Body of pancreas (tissue), 4 donors: ENCODE measurements at places on chromosomes 5 and 9. TPM values are rescaled to one million over a fixed set of nuclear protein-coding genes. Genes with fewer than 3 reads are reported as not detected.

Gene MEGF10
- total RNA-seq: not detected

- DNase-seq: no peak
- H3K4me1 ChIP-seq: no peaks in the 10 kb centered on the region
- no peak overlapping the region for H3K4me3 ChIP-seq
- no peaks in the 10 kb centered on the region for H3K27me3 ChIP-seq
- no peaks in the 10 kb centered on the region for H3K36me3 ChIP-seq
Observed at GRCh38 chr9:133221177-133221809, 12.2 kb upstream of the OBP2B start.

Gene TMEM215
- total RNA-seq: not detected

GRCh38 chr5:55485073-55485472 is 49.7 kb downstream of the PLPP1 start:
- no peaks in the 10 kb centered on the region for H3K36me3 ChIP-seq
- no peak overlapping the region for H3K27ac ChIP-seq
- no peak for DNase-seq

DNA sequence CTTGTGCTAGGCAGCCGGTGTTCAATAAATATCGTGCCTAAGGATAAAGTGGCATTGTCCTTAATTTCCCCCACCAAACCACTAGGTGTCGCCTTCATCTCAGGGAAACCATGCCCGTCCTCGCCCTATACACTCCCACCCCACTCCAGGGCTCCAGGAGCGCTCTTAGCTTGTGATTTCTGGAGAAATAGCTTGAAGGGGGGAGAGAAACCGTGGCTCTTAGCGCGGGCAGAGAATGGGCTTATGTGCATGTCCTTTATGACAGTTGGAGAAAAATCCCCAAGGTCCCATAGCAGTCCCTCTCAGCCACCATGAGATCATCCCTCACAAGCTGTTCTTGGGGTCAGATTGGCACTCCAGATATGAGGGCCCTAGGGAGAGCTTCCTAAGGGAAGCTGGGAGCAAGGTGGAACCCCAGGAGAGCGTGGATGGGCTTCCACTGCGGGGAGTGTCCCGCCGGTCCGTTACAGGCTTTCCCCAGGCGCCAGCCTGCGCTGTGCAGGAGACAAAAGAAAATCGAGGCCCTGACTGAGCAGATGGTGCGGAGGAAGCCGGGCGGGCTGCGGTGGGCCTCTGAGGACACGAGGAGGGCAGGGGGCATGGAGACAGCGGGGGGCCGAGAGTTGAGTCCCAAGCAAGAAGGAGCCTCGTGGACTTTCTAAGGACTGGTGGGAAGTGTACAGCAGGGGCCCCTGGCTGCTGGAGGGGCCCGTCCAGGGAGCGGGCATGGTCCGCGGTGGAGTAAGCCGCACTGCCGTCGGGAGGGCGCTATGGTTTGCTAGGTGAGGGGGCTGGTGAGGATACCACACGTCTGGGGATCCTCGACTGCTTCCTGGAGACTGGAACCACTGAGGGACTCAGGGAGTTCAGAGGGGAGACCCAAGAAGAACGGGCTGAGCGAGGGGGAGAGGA is 750 bp upstream of the NPR2 start:
- peak; percentile 66 for DNase-seq
- H3K4me3 ChIP-seq: no peak overlapping the region

Gene IFNA2
- total RNA-seq: not detected

DNA sequence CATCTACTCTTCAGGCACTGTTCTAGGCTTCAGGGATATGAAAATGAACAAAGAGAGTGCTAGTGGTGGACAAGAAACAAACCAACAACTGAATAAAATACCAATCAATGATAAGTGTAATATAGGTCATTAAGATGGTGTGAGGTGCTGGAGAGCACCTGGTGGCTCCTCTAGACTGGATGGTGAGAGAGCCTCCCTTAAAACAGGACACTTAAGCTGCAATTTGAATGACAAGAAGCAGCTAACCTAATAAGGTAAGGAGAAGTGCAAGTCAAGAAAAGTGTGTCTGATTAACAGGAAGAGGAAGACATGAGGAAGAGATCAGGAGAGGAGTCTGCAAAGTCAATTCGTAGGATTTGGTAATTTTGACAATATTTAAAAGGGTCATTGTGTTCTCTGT is 23.1 kb downstream of the JAKMIP2 start:
- no peaks in the 10 kb centered on the region for H3K36me3 ChIP-seq
- no peak overlapping the region for H3K27ac ChIP-seq
- H3K4me1 ChIP-seq: no peaks in the 10 kb centered on the region
- H3K27me3 ChIP-seq: no peaks in the 10 kb centered on the region
- no peak overlapping the region for H3K4me3 ChIP-seq

- no peaks in the 10 kb centered on the region for H3K27me3 ChIP-seq
- no peak overlapping the region for H3K27ac ChIP-seq
- H3K4me3 ChIP-seq: no peak overlapping the region
- H3K36me3 ChIP-seq: no peaks in the 10 kb centered on the region
Observed at GRCh38 chr5:20166456-20166855, 178.5 kb upstream of the CDH18 start.

DNA sequence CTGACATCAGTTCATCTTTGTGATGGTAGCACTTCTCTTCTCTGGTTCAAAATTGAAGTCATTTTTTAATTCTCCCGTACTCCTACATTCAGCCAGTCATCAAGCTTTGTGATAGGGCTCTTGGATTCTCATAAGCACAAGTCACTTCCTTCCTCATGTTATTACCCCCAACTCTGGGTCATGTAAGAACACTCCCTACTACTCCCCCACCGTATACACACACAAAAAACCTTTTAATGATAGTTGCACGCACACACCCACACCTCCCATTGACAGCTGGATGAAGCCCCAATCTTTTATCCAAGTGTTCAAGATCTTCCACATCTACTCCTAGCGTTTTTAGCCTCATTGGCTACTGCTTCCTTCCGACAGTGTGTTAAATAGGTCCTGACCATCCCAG is 16.8 kb downstream of the KDM3B start:
- peaks cover 5% of the 10 kb centered on the region for H3K36me3 ChIP-seq
- H3K27ac ChIP-seq: no peak overlapping the region
- H3K4me1 ChIP-seq: peaks cover 18% of the 10 kb centered on the region
- H3K27me3 ChIP-seq: no peaks in the 10 kb centered on the region
- DNase-seq: no peak

- no peak overlapping the region for H3K4me3 ChIP-seq
- peaks cover 33% of the 10 kb centered on the region for H3K4me1 ChIP-seq
- H3K36me3 ChIP-seq: no peaks in the 10 kb centered on the region
- no peak overlapping the region for H3K27ac ChIP-seq
- H3K27me3 ChIP-seq: no peaks in the 10 kb centered on the region
Observed at GRCh38 chr9:106733828-106734380, 129.1 kb upstream of the ZNF462 start.

Gene IFNA21
- not detected for total RNA-seq

GRCh38 chr5:94544875-94545547 is 73.4 kb downstream of the KIAA0825 start:
- no peak overlapping the region for H3K4me3 ChIP-seq
- no peak overlapping the region for H3K27ac ChIP-seq
- no peaks in the 10 kb centered on the region for H3K27me3 ChIP-seq
- no peaks in the 10 kb centered on the region for H3K4me1 ChIP-seq
- H3K36me3 ChIP-seq: no peaks in the 10 kb centered on the region

Gene CBY3
- not detected for total RNA-seq

DNA sequence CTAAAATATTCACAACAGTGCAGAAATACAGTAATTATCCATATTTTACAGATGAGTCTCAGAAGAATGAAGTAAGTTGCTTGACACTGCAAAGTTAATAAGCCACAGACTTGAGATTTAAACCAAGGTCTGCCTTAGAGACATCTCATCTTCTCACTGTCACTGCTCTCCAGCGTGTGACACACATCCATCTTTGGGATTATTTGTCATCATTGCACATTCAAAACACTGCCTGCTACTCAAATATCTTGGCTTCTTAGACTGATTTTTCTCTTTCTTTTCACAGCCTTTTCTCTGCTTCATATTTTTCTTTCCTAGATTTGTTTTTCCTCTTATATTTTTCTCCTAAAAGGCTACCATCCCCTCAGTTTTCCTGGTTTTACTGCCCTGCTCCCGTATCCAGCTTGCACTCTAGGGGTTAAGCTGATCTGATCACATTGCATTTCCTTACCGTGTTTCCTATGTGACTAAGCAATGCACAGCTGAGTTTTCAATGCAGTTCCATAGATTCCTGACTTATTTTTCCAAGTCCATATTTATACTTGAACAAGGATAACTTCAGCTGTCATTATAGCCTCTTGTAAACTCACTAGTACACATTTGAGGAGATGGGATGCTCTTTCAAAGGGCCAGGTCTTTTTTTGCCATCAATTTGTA is 353.0 kb downstream of the PLK2 start:
- H3K36me3 ChIP-seq: no peaks in the 10 kb centered on the region
- H3K4me1 ChIP-seq: peaks cover 4% of the 10 kb centered on the region
- no peak for DNase-seq
- H3K27ac ChIP-seq: no peak overlapping the region

- H3K4me3 ChIP-seq: no peak overlapping the region
- peak; percentile 24 for DNase-seq
- H3K36me3 ChIP-seq: no peaks in the 10 kb centered on the region
Observed at GRCh38 chr5:27472000-27472763, 433.8 kb upstream of the CDH9 start.

Gene RAB24
- 79.1 TPM for total RNA-seq

GRCh38 chr5:73122875-73123810 is 2.8 kb downstream of the TMEM171 start:
- peaks cover 20% of the 10 kb centered on the region for H3K4me1 ChIP-seq
- no peak overlapping the region for H3K27ac ChIP-seq
- no peaks in the 10 kb centered on the region for H3K27me3 ChIP-seq
- H3K36me3 ChIP-seq: no peaks in the 10 kb centered on the region

Gene SYNPO
- 18.4 TPM for total RNA-seq

DNA sequence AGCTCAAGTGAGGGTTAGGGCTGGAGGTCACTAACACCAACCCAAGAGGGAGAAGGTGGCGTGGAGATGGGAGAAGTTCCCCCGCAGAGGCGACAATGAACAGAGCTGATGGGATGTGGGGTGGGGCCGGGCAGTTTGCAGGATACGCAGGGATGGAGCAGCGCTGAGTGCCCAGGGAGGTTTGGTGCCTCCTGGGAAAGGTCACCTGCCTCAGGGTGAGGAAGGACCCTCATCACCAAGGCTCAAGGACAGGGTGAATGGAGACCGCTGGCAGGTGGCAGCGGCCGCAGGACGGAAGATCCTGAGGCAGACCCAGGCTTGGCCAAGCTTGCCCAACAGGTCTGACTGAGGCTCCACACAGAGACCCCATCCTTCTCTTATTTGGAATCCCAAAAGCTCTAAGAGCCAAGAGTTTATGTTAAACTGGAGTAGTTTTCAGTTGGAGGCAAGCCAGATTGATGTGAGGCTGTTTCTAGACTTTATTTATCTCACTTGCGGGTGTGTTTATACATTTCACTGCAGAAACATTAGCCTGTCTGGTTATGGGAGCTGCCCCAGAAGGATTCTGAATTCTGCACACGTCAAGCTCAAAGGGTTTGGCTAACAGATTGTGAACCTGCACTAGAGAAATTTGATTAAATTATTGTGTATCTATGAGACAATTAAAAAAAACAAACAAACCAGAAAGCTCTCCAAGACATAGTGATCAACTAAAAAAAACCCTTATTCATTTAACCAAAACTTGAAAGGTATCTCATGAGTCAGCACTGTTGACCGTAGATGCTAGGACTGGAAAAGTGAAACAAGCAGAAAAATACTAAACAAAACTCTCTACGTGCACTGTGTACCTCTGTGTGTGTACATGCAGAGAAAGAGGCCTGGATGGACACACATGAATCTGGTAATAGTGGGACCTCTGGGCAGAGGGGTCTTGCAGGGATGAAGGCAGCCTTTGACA is 146.2 kb upstream of the PHYKPL start:
- no peak overlapping the region for H3K27ac ChIP-seq
- H3K4me3 ChIP-seq: no peak overlapping the region
- H3K36me3 ChIP-seq: no peaks in the 10 kb centered on the region
- no peaks in the 10 kb centered on the region for H3K27me3 ChIP-seq
- no peaks in the 10 kb centered on the region for H3K4me1 ChIP-seq
- DNase-seq: no peak

- peaks cover 32% of the 10 kb centered on the region for H3K27me3 ChIP-seq
- peaks cover 8% of the 10 kb centered on the region for H3K4me1 ChIP-seq
- peak; percentile 12 for DNase-seq
- no peak overlapping the region for H3K4me3 ChIP-seq
Observed at GRCh38 chr9:126704157-126704891, 90.6 kb downstream of the LMX1B start.

DNA sequence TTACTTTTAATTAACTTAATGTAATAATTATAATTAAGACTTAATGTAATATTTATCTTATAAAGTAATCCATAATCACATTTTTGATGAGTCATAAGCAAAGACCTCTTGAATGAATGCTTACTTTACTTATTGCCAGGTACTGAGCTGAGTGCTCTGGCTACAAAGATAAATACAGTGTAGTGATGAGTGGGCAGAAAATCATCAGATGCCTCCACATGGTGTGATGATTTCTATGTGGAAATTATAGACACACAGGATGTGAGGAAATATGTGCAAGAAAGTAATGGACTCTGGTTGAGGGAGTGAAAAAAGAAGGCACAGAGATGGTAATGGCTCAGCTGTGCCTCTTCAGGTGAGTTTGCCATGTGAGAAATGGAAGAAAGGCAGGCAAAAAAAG is 422.6 kb upstream of the CD180 start:
- no peak overlapping the region for H3K4me3 ChIP-seq
- no peaks in the 10 kb centered on the region for H3K4me1 ChIP-seq
- H3K36me3 ChIP-seq: no peaks in the 10 kb centered on the region

Gene MZB1
- 12.2 TPM for total RNA-seq

- no peak for DNase-seq
- no peaks in the 10 kb centered on the region for H3K36me3 ChIP-seq
- H3K4me1 ChIP-seq: no peaks in the 10 kb centered on the region
Observed at GRCh38 chr5:111231119-111231518, 6.9 kb downstream of the CAMK4 start.

GRCh38 chr5:114243972-114244317 is 117.9 kb upstream of the KCNN2 start:
- no peak overlapping the region for H3K27ac ChIP-seq
- no peaks in the 10 kb centered on the region for H3K4me1 ChIP-seq
- no peaks in the 10 kb centered on the region for H3K27me3 ChIP-seq
- no peak for DNase-seq

DNA sequence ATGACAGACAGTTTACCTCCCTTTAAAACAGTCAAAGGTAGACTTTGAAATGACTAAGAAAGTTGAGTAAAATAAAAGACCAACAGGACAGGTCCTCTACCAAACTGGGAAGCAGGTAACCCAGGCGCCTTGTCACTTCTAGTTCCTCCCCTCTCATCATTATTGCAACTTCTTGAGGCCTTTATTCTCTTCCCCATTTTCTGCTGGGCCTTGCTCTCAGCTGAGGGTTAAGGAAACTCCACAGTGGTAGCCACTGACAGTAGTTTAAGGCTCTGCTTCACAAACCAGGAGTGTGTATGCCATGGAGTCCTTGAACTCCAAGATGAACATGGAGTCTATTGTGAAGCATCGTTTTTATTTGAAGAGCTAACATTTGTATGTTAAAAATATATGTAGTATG is 36.9 kb upstream of the TCERG1 start:
- no peaks in the 10 kb centered on the region for H3K27me3 ChIP-seq
- no peak overlapping the region for H3K27ac ChIP-seq
- H3K36me3 ChIP-seq: no peaks in the 10 kb centered on the region
- no peaks in the 10 kb centered on the region for H3K4me1 ChIP-seq
- no peak overlapping the region for H3K4me3 ChIP-seq
- no peak for DNase-seq
